ENCODE measurements at places on chromosomes 3 and 15.

- DNase-seq: no peak
Observed at GRCh38 chr3:185292238-185292637, 38.4 kb upstream of the EHHADH start.

DNA sequence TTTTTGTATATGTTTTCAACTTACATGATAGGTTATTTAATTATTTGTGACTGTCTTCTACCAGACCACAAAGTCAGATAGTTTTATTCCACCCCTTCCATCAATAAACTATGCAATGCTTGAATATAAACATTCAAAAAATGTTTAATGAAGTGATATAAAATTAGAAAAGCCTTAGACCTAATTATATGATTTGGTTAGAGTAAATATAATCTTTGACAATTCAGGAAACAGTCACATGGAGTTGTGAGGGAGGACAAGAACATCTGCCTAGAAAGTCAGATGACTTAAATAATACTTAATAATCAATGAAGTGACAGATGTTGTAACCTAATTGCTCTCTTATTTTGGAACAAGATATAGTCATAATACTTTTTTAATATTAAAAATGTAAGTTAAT is 710.3 kb downstream of the ZBBX start:
- DNase-seq: no peak

- DNase-seq: no peak
Observed at GRCh38 chr15:91572110-91572509, 281.4 kb upstream of the SLCO3A1 start.

GRCh38 chr3:67109651-67110204 is 111.6 kb downstream of the KBTBD8 start:
- DNase-seq: no peak

DNA sequence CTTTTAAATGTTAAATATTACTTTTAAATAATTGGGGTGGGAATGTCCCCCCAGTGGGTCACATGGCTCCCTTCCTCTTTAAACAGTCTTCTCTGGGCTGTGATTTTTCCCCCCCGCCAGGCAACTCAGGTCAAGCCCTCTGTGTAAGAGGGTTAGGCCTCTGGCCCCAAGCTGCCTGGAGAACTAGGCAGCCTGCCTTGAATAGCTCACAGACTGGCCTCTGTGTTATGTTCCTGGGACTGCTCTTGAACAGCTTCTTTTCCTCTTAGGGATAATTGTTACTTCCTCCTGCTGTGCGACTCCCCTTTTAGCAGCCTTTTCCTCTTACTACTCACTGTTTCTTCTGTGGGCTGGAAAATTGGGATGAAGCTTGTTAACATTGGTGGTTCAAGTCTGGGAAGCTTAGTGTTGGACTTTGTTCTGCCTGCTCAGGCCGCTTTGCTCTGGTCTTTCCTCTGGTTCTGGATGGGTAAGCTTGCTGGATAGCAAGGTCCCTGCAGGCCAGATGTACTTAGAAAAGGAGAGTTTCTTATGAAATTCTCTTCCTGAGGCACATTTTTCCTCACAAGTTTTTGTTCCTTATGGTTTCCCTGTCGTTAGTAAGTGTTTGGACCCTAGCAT is 2.2 kb downstream of the TEX264 start:
- peak; percentile 46 for DNase-seq

DNA sequence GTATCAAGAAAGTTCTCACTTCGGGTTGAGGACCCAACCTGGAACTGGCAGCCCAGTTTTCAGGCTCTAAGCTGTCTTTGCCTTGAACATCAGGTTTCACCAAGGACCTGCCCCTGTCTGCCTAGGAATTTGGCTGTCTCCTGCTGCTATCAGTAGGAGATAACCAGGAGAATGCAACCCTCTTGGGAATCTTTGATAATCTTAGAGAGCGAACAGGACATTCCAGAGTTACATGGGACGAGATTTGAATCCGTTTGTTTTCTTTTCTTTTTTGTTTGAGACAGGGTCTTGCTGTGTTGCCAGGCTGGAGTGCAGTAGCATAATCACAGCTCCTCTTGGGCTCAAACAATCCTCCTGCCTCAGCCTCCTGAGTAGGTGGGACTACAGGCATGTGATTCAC is 18.0 kb upstream of the EIF1B start:
- no peak for DNase-seq

GRCh38 chr3:159877924-159878323 is 110.7 kb upstream of the IL12A start:
- DNase-seq: no peak

DNA sequence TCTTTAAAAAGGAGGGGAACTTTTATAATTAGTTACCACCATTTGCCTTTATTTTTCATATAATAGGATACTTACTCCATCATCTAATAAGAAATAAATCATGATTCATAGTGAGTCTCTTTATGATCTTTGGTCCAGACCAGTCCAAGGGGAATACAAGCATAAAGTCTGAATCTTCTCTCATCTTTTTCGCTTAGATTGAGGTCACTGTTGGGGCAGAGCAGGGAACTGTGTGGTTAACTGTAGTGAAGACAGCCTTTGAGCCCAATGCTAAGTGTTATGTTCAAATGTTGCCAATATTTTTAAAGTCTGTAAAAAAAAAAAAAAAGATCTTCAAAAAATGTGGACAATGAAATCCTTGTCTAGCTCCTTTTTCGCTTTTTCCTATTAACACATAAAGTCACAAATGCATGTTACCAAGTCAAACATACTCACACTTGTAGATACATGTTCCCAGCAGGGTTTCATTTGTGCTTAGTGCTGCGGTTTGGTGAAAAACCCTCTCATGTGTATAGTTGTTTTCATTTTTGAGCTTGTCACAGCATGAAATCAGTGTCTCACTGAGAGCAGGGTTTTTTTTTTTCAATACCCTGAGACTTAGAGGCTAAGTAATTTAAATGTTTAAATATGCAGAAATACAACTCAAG is 72.1 kb downstream of the EPHA3 start:
- DNase-seq: no peak

- DNase-seq: no peak
Observed at GRCh38 chr3:187678726-187679268, 8.6 kb upstream of the SST start.

GRCh38 chr3:68336042-68336441 is 596.3 kb downstream of the TAFA4 start:
- DNase-seq: no peak

- no peak for DNase-seq
Observed at GRCh38 chr3:123859177-123859576, 25.0 kb downstream of the MYLK start.

DNA sequence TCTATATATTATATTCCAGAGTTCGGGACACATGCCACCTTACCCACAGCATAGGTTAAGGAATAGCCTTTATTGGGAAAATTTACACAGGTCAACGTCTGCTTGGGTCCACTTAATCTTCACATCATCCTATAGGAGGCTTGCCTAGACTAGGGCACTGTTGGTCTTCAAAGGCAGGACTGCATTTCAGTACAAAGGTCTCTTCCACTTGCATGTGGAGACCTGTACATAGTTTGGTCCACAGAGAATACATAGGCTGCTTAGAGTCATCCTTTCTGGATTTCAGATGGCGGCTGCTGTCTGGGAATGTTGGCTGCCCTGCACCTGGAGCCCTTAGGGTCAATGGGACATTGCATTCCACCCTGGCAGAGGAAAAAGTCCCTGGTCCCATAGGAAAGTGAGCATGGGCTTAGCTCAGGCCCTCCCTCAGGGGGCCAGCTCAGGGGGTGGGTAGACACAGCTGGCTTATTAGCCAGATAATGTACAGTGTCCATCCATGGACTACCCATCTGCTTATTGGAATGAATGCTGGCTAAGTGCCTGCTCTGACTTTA is 75.3 kb upstream of the TGFBR2 start:
- no peak for DNase-seq

- no peak for DNase-seq
Observed at GRCh38 chr15:79682851-79683288, 213.9 kb downstream of the MTHFS start.

GRCh38 chr15:98740295-98740694 is 92.0 kb downstream of the IGF1R start:
- DNase-seq: no peak

- DNase-seq: no peak
Observed at GRCh38 chr15:91880373-91880772, 26.9 kb downstream of the SLCO3A1 start.

- DNase-seq: no peak
Observed at GRCh38 chr3:156148946-156149381, 28.6 kb downstream of the KCNAB1 start.

GRCh38 chr3:28279770-28280169 is 38.4 kb downstream of the CMC1 start:
- DNase-seq: no peak

DNA sequence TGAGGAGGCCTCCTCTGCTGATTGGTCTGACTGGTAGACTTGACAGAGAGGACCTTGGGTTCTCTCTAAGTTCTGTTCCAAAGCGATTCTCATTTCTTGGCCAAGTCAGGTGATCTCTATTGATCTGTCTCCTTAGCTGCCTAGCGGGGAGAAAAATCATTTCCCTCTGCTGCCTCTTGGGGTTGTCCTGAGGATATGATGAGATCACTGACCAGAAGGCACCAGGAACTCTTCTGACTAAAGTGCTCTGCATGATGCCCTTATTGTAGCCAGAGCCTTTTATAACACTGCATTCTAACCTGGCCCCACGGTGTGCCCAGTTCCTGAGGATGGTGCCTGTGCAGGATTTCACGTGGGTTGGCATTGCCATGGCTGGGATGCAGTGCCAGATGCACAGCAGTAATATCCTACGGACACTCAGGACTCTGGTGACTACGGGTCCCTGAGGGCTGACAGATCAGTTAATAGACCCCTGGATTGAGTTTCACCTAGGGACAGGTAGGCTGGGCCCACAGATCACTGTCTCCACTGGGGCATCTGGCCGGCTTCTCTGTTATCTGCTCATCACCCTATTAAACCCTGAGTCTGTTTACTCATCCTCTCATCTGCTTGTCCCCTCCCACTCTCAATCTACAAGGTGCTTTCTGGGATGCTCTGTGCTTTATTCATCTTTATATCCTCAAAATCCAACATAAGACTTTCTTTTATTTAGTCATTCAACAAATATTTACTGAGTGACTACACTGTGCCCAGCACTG is 3.9 kb upstream of the HEG1 start:
- no peak for DNase-seq

DNA sequence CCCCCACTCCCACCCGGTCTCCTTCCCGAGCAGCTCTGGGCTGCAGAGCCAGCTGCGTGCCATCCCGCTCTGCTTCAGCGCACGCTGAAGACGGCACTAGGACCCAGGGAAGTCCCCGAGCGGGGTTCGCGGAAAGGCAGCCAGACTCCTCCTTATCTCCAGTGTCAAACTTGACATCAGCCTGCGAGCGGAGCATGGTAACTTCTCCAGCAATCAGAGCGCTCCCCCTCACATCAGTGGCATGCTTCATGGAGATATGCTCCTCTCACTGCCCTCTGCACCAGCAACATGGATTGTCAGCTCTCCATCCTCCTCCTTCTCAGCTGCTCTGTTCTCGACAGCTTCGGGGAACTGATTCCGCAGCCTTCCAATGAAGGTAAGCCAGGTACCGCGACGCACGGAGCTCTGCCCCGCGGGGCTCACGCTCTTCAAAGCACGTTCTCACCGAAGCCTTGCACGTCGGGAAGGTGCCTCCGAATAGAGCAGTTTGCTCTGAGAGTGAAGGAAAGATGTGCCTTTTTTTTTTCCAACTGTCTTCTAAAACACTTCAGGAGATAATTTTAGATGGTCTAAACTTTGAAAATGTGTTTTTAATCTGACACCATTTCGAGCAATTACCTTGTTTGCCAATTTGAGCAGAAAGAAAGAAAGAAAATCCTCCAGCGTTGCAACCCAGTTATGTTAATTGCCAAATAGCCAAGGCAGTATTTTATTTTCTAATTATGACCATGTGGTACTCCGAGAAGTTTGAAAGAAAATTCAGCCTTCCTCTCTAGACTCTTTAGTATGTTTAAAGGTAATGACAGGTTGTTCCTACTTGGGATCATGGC is at the start of gene EPHA3:
Gene EPHA3, plus strand, starts transcription at position 161 of the 830 bp plus-strand sequence. Its CDS starts 128 bp downstream, at position 289.
- peak; percentile 84 for DNase-seq

DNA sequence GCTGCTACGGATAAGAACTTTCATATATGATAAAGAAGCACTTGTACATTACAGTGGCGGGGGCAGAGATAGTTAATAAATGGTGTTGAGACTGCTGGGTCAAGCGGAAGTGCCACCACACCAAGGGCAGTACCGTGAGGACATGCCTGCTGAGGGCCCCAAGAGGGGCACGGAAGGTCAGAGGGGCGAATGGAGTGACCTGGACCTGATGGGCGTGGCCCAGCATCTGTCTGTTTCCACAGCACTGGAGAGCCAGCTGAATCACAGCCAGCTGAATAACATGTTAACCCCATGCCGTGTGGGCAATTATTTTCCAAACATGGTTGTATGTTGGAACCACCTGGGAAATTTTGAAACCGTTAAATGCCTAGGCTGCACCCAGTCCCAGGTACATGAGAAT is 37.2 kb downstream of the ANKDD1A start:
- no peak for DNase-seq

DNA sequence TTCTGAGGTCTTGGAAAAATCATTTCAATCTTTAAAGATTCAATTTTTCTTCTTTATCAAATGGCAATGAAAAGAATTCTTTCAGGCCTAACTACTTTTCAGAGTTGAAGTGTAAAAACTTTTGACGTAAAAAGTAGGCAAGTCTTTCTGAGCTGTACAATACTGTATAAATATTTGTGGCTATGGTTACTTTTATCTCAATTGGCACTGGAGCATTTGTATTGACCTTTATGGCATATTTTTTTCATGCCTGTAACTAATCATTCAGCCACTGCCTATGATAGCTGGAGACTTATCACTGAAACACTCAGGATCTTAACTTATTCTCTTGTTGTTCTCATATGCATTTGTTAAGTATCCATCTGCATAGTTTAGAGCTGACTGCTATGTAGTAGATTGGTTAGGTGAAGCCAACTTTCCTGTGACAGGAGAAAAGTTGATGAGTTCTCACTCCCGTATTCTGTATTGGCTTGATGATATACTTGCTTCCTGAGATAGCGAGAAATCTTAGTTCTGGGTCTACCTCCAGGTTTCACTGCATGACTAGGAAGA is 290.4 kb upstream of the TBL1XR1 start:
- DNase-seq: no peak

DNA sequence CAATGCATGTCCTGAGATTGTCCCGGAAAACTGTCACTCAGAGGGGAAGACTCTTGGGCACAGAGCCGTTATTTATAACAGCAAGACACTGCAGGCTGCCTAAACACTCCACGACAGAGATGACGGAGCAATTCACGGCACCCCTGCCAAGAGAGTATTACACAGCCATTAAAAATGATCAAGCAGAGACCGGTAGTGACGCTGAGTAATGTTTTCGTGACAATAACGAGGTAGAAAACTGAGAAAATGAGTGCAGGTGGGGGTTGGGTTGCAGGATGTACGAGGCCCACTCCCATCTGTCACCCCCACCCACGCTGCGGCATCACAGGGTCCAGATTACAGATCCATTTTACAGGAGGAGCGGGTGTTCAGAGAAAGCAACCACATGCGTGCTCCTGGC is 58.9 kb upstream of the LINGO1 start:
- no peak for DNase-seq

GRCh38 chr3:10548992-10549391 is 43.6 kb upstream of the ATP2B2 start:
- no peak for DNase-seq

- DNase-seq: no peak
Observed at GRCh38 chr3:99467420-99467819, 171.0 kb upstream of the COL8A1 start.

GRCh38 chr3:72345237-72345878 is 502.9 kb downstream of the SHQ1 start:
- DNase-seq: peak; percentile 21
